ENCODE measurements at places on chromosomes 2 and 18.

- DNase-seq, result no peak
Measured at GRCh38 chr2:133532919-133533318, 35.3 kb downstream of the NCKAP5 start.

- DNase-seq, result no peak
Measured at GRCh38 chr18:55790296-55790695, 202.3 kb upstream of the TCF4 start.

DNA sequence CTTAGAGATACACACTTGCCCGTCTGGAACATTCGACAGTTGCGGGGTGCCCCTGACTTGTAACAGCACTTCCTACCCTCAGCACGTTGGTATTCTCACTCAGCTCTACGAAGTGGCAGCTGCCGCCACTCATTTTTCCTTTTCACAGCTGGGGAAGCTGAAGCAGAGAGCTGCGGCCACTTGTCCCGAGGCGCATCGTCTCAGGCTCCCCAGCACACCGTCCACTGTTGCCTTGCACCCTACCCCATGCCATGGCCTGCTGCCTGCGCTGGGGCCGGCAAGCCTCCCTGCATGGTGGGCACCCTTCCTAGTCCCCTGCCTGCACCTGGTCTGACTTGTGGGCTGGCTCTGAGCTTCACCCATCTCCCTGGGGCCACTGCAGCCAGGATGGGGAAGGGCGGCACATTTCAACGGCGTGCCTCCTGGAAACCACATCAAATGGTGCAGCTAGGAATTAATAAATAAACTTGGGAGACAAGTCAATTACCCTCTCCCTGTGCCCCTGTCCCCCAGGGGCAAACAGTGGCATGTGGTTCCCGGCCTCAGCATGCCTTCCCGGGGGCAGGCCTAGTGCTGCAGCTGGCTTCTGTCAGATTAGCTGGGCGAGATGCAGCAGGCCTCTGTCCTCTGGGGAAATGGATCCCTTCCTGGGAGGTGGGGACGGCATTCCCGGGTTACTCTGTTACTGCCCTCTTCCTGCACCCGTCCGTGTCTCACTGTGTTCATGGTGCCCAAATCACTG is 64.7 kb upstream of the HAAO start:
- no peak for DNase-seq

DNA sequence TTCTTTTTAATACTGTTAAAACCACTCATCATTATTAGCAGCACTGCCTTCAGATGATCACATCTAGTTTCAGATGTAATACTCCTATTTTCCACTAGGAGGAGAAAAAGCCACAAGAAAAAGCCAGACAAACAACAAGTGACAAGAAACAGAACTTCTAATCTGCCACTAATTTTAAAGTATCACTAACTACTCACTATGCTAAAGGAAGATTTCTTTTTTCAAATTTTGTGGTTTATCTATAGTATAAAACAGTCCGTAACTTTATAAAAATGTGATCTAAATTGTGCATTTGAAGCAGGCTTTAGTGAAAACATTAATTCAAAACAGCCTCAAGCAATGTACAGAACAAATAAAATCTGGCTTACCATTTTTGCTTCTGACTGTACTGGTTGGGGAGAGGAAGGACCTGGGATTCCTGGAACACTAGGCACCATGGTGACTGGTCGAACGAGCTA is 56.8 kb downstream of the ATF2 start:
- peak; percentile 10 for DNase-seq

DNA sequence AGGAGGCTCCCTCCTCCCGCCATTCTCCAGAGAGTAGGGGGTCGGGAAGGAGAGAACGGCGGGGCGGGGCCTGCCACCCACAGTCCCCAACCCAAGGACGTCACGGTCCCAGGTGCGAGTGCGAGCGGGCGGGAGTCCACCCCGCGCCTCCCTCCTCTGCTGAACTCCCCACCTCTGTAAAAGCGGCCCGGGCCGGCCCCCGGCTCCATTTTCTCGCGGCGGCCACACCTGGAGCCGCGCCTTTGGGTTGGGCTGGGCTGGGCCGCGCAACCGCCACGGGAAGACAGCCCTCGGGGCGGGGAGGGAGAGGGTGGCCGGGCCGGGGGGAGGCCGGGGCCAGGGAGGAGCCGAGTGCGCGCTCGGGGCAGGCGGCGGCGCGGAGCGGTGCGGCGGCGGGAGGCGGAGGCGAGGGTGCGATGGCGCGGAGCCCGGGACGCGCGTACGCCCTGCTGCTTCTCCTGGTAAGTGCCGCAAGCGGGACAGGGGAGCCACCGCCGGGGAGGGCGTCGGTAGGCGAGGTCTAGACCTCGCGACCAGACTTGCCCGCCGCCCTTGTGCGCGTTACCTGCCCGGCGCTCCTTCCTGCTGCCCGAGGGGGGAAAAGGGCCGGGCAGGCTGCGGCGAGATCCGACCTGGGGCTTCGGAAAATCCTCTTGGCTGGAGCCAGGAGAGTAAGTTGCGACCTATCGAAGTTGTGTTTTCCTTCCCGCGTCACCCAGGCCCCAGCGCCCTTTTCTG is at the start of gene DSG2:
DSG2 (plus strand) TSS at position 342 of the 738 bp plus-strand sequence; CDS start at position 417, 75 bp downstream.
- DNase-seq, result peak; percentile 27

- DNase-seq, result no peak
Measured at GRCh38 chr2:19536136-19536535, 177.7 kb upstream of the OSR1 start.

DNA sequence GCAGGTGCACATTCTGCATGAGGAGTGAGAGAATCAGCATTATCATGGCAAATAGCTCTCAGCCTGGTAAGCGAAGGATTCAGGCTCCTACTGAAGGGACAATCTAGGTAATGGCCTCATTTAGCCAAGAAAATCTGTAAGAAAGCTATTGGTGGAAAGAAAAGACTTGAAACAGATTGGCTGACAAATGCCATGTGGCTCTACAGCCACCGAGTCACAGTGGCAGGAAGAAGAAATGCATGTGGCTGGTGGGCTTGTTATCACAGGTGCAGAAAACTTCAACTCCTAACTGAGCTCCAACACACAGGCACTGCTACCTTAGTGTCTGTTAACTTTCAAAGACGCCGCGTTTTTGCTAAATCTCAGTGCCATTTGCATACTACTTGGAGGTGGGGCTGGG is 60.6 kb upstream of the REV1 start:
- no peak for DNase-seq

- DNase-seq, result no peak
Measured at GRCh38 chr18:11279461-11279860, 130.1 kb upstream of the PIEZO2 start.

DNA sequence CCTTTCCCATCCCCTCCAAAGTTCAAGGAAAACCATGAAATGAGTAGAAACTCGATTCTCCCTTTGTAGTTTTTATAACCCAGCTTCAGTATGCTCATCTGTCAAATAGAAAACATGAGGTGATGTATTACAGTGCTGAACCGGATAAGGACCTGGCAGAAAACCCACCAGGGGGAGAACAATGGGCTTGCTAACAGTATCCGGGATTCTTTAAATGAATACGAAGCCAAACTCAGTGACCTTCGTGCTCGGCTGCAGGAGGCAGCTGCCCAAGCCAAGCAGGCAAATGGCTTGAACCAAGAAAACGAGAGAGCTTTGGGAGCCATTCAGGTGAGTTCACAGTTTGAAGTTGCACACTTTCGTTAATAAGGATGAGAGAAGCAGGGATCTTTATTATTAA is 113.6 kb upstream of the TTC39C start:
- no peak for DNase-seq

DNA sequence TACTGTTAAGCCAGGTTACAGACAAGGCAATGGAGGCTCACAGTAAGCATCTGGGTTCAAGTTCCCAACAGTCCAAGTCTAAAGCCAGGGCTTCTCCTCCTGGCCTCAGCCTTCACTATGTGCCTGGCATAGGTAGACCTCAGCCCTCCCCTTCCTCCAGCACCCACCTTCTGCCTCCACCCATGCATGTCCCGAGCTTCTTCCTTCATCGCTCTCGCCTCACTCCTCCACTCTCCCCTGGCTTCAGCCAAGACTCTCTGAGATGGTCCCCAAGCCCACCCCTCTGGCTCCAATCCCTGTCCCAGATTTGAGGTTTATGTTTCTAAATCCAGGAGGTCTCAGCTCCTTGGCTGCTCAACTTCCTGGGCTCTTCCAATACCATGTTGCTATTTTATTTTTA is 26.9 kb downstream of the CENPA start:
- no peak for DNase-seq

DNA sequence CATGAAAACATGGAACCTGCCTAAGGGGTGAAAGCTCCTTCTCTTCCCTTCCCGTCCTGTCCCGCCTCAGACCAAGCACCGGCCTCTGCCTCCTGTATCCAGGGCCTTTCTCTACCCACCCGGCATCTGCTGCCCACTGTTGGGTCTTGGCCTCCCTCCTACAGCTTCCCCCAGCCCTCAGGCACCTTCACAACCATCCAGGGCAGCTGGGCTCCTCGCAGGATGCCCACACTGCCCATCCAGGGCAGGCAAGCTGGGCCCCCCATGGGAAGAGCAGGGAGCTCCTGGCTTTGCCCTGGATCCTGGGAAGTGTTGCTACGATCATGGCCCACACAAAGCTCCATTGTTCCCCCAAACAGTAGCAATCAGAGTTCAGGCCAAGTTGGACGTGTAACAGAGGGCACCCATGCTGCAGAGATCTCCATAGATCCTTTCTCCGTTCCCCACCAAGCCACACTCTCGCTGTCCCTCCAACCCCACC is 206.6 kb downstream of the NDUFA10 start:
- no peak for DNase-seq

DNA sequence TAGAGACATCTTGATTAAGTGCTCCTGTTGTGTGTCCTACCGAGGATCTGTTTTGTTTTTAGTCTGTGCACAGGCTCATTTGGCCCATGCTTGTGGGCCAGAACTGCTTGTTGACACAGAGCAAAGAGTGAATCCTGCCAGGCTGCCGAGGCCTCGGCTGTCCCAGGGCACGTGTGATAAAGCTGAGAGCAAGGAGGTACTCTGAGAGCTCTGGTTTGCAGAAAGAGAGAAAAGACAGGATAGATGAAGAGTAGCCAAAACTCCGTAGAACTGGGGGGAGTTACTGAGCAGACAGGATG is 175.1 kb downstream of the FAM210A start:
- no peak for DNase-seq

DNA sequence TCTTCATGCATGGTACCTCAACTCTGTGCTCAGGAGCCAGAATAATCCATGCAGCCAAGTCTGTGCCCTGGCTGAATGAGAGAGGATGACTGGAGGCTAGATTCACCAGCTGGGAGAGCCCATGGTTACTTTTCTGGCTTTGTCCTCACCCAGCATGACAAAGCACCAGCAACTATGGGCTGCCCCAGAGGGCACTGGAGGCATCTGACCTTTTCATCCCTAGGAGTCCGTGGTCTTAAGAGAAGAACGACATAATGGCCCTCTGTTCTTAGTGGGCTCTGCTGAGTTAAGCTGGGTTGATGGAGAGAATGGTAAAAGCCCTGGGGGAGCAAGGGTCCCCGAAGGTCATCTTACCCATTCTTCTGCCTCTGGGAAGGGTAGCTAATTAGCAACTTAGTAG is 54.6 kb upstream of the TNP1 start:
- DNase-seq, result no peak

- no peak for DNase-seq
Measured at GRCh38 chr2:16109821-16110310, 169.5 kb downstream of the MYCN start.

DNA sequence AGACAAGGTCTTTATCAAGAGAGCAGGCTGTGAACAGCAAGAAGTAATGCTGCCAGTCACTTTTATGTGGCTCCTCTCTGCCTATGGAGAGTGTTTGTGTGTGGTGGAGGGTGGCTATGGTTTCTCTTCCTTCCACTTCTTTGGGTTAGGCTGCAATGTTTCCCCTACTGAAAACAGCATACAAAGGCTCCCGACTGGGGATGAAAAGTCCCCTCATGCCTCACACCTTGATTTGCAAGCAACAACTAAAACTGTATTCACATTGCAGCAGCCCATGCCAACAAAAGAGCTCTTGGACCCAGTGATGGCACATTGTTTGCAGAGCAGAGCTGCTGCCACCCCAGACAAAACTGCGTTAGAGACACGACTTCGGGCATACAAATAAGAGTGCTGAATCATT is 301.6 kb downstream of the SLC8A1 start:
- no peak for DNase-seq
